T-helper 1 cell (primary cell): ENCODE measurements at places on chromosomes 12 and 14.

DNA sequence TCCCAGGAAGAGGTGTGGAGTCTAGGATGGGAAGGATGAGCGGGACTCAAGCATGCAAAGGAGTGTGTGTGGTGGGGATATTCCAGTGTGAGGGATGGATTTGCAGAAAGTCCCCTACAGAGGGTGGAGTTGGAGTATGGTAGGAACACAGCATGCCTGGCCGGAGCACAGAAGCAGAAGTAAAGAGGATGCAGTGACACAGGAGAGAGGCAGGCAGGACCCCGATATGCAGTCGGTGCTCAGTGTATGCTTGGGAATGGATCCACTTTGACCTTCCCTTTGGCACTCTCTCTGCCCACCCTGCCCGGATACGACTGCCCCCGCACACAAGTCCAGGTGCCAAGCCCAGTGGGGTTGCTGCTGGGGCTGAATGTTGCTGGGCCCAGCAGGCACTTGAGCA is 21.3 kb downstream of the WSCD2 start:
- no peak for DNase-seq

DNA sequence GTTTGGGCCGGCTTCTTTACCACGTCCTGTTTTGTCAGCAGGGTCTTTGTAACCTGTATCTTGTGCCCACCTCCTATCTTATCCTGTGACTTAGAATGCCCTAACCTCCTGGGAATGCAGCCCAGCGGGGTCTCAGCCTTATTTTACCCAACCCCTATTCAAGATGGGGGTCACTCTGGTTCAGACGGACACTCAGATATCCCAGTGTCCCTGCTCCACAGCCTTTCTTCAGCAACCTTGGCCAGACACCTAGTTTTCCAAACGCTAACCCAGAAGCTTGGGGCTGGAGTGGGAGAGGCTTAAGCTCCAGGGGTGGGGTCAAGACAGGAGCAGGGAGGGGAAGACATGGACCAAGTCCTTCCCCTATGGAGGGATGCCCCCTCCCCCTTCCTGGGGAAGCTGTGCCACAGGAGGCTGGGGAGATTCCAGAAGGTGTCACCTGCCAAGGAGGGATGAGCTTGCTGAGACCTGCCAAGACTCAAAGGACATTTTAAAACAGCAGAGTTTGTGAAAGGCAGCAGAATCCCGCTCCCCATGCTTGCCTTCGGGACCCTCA is 62.2 kb downstream of the RIN3 start:
- DNase-seq = no peak

DNA sequence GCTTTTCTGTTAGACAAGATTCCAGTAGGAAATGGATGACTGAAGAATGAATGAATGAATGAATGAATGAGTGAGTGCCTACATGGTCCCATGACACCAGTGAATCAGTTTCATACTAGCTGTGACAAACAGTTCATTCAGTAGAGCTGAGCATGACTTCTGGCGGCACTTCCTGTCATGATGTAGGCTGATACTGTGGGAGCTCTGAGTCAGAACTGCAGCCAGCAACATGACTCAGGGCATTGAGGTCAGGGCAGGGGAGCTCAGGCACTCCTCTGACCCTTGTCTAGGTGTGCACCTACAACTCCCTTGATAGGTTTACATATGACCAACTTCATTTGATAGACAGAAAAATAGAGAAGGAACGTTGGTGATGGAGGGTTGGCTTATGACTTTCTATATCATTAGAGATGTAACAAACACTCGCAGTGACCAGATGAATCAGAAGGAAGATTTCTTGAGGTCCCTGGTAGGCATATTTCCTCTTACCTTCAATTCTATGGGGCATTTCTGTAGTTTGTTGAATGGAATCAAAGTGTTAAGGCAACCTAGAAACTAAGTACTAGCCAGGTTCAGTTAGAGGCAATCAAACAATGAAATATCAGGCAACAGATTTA is 139.3 kb upstream of the ARHGAP5 start:
- no peak for DNase-seq

DNA sequence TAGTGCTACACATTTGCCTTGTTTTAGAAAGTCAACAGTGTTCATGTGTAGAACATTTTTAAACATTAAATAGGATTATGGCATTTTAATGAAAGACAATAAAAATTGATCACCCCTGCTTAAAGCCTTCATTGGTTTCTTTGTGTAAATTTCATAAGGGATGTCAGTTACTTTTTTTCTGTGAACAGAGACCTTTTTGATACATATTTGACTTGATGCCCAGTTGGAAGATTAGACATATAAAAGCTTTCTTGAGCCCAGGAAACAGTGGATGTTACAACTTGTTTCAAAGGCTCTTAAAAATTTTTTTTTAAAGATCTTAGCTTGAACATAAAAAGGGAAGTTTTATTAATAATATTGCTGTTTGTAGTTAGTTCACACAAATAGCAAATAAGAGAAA is 168.7 kb upstream of the PDZRN4 start:
- no peak for DNase-seq

DNA sequence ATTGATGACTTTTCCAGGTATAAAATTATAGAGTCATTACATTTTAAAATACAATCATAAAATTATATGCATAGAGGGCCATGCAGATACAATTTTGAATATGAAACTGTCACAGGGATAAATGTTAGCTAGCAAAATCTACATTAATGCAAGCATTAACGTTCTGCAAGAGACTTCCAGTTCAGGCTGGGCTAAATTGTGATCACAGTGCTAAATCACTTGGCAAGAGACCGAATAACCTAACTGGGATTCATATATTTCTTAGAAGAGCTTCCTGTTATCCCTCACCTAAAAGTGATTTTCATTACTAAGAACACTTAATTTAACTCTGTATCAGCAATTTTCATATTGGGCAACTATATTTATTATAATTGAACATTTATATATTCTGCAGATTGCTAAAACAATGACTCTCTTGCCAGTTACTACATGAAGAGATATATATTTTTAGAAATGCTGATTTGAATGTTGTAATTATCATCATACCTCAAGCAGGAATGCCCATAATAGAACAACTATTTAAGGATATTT is 83.2 kb downstream of the MGAT4C start:
- DNase-seq = no peak
